ENCODE measurements at places on chromosomes 11 and 22.

- DNase-seq = no peak
Measured at GRCh38 chr22:27164781-27165503, 507.6 kb downstream of the MIAT start.

DNA sequence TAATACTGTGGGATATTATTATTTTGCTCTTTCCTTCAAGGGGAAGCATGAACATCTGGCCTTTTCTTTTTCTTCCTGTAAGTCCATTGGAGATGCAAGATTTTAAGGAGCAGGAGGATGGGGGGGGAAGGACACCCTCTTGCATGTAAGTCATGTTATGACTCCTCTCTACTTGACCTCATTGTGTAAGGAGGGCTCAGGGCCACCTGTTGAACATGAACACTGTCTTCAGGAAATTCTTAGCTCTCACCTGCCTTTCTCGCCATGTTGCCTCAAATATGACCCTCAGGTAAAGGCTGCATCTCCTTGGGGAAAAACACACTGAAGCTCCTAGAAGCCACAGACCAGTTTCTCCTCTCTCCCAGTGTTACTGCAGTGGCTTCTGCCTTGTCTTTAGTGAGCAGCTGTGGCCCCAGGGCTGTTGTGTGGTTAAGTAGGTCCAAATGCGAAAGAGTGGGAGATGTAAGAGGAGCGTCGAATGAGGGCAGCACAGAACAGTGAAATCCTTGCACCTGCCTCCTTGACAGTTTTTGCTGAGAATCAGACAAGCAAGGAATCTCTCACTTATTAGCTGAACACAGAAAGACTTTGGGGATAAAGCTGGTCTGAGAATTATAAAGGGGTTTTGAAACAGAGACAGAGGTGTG lies 1.3 kb upstream of the RAG1 start:
- DNase-seq = no peak

DNA sequence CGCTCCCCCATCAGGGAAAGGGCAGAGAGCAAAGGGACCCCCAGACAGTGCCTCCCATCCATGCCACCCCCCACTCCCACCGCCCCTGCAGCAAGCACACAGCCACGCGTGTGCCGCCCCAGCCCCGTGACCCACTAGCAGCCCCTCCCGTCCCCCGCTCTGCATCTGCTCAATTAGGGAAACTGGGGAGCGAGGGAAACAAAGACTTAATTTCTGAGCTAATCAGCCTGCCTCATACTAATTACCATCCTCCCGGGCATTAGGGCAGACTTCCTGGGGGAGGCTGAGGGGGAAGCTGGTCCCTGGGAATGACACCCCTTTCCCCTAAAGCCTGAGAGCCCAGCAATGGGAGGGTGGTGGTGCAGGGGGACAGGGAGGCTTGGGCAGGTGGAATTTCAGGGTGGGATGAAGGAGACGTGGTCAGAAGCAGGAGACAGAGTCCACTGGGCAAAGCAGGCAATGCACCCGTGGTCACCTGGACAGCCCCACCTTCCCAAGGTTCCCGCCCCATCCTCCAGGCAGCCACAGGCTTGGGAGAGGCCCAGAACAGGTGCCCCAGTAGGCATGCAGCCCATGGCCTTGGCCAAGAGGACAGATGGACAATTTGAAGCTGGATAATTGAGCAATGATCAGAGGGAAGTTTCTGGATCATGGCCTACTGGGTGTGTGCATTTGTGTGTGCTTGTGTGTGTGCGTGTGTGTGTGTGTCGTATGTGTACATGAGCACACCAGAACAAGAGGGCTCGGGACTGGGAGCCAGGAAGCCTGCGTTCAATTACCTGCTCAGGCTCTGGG lies 20.6 kb downstream of the ELFN2 start:
- DNase-seq = no peak

DNA sequence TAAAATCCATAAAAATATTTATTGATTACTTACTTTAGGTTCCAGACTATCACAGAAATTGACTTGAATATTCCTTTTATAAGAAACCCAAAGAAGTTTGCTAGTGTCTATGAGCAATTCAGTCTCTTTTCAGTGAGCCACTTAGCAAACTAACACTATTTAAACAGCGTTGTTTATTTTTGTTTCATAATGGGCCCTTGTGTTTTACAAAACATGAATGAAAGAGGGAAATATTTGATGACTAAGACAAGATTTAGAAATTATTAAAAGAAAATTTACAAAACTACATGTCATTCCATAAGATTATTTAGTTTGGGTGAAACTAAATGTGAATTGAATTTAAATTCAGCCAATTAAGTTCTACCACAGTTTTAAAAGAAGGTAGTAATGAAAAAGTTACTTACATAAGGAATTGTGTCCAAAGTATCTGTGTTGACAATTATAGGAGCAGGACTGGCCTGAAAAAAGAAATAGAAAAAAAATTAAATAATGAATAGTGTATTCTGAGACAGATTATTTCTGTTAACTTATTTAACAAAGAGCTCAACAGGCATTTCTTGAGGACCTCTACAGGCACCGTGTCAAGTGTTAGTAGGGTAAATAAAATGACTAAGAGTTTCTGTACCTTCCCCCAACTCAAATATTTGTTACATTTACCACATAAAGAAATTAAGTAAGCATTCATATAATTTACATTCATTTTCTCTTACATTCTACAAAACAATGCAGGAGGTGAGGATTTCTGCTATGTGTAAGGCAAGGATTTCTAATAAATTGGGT lies 964.9 kb upstream of the CCDC90B start:
- no peak for DNase-seq

DNA sequence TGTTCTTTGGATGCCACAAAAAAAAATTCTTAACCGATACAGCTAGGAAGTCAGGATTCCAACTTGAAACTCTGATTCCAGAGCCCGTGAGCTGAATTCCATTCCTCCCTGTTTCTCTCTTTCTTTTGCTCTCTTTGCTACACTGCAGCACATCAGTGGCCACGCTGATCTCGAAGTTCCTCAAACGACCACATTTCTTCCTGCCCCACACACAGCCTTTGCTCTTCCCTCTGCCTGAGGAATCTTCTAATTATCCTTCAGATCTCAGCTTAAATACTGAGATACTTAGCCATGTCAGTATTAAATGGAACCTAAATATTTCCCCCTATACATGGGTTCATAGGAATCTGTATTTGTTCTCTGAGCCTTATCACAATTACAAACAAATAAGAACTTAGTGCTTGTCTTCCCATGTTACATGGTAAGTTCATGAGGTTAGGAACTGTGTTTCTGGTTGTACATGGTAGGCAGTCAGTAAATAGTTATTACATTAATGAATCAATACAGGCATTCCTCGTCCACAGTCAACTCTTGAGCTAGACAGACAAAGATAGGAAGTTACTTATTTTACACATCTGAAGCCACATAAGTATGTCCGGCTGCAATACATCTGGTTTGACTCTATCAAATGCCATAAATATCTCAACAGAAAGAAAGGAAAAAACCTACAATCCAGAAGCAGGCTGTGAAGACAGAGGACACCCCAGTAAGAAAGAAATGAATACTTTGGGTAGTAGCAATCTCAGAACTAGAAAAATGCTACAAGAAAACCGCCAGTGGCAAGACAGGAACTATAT lies 86.6 kb downstream of the MAML2 start:
- DNase-seq = no peak

DNA sequence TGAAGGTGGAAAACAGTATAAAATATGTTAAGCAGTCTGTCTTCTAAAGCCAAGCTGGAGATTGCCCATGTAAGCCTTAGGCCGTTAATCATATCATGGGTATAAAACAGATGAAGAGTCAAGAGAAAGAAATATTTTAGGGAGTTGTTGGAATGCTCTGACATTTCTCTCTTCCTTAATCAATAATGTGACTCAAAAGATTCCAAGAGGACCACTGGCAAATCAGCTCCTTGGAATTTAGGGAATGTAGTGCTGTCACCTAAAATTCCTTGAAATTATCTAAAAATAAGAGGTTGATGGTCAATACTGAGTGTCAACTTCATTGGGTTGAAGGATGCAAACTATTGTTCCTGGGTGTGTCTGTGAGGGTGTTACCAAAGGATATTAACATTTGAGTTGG lies 525.9 kb downstream of the KCNA4 start:
- no peak for DNase-seq

DNA sequence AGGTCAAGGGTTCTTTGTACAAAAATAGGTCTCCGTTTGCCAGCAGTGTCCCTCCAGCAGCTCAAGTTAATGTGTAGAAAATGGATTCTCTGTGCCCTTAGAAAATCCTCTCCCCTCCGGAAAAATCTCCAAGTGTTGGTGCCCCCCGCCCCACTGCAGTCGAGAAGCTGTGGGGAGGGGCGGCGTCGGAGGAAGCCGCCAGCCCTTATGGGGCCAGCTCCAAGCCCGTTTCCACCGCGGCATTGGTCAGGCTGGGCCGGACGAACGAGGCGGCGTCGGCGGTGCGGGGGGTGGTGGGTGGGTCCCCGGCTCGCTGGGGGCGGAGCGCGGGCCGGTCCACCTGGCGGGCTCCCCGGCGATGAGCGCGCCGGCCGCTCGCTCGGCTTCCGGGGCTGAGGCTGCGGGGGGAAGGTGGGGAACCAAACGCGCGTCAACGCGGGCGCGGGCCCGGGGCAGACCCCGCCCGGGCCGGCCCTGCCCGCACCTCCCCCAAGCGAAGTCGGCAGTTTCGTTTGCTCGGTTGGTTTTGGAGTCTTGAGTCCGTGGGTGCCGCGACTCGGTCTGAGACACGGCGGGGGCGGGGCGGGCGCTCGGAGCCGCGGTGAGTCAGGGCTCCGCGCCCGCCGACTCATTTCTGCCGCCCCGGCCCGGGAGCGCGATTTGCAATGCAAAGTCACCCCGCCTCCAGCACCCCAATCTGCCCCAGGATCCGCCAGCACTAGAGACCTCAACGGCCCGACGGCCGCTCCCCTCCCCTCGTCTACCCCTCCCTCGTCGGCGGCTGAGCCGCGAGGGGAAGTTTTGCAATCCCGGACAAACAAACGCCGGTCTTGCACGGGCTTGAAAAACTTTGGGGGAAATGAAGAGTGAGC lies 1.4 kb downstream of the ASCL2 start:
- DNase-seq = no peak

GRCh38 chr22:18023509-18024275 lies 669 bp downstream of the MICAL3 start:
- DNase-seq = no peak

DNA sequence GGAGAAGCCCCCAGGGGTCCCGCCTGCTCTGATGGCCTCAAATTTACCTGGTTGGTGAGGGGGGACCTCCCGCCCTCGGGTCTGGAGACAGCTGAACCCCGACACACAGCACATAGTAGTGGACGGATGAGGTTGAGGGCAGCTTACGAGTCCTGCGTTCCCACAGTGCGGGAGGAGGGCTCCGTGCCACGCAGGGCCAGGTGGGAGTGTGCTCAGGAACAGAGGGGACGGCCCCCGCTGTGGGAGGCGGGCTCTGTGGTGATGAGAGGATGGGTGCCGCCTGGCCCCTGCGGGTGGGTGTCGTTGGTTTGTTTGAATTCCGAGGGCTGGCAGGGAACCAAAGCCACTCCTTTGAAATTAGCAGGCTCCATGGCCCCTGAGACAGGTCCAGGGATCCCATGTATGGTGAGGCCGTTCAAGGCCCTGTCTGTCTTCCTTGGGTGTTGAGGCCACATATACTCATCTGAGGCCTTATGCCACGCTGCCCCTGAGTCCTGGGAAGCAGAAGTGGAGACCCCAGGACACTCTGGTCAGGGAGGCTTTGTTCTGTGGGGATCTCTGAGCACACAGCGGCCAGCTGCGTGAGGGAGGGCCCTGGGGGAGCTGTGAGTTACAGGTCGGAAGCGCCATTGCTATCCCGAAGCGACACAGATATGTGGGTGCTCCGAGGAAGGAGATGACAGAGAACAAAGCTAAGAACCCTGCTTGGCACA lies 21.9 kb downstream of the NADSYN1 start:
- no peak for DNase-seq

All from amygdala (tissue), 56 donors.